ENCODE measurements at places on chromosomes 4 and X. TPM values are rescaled to one million over a fixed set of nuclear protein-coding genes. Genes with fewer than 3 reads are reported as not detected.

- DNase-seq: peak; percentile 85
- peaks cover 27% of the 10 kb centered on the region for H3K4me1 ChIP-seq
- no peaks in the 10 kb centered on the region for H3K27me3 ChIP-seq
- no peaks in the 10 kb centered on the region for H3K36me3 ChIP-seq
- H3K27ac ChIP-seq: peak overlapping the region; percentile 79
Observed at GRCh38 chr4:107862658-107863057, 37.9 kb downstream of the SGMS2 start.

DNA sequence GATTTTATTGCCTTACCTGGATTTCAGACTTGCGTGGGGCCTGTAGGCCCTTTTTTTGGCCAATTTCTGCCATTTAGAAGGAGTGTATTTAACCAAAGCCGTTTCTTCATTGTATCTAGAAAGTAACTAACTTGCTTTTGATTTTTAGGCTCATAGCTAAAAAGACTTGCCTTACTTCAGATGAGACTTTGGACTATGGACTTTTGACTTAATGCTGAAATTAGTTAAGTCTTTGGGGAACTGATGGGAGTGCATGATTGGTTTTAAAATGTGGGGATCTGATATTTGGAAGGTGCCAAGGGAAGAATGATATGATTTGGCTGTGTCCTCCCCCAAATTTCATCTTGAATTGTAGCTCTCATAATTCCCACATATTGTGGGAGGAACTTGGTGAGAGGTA is 7.7 kb upstream of the UGT2B10 start:
- no peaks in the 10 kb centered on the region for H3K36me3 ChIP-seq
- no peak overlapping the region for H3K27ac ChIP-seq
- H3K4me1 ChIP-seq: no peaks in the 10 kb centered on the region
- H3K4me3 ChIP-seq: no peak overlapping the region
- no peak for DNase-seq

DNA sequence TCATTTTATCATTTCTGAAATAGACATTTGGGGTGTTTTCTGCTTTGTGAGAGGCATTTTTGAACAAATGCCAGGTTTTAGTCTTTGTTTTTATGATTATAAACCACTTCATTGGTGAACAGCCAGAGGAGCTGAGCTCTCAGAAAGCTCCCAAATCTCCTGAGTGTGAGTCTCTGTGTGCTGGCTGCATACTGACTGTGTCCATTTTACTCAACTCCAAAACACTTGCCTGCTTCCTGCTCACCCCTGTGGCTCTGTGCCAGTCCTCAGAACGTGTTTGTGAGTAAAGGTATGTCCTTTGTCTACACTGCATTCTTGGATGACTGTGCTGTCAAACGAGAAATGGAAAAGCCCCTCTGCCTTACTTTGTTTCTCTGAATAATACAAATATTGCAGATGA is 5.4 kb upstream of the LRAT start:
- no peaks in the 10 kb centered on the region for H3K36me3 ChIP-seq
- peaks cover 1% of the 10 kb centered on the region for H3K4me1 ChIP-seq
- no peak overlapping the region for H3K4me3 ChIP-seq
- no peak for DNase-seq

GRCh38 chrX:11215191-11215921 is 77.9 kb upstream of the AMELX start:
- H3K27ac ChIP-seq: no peak overlapping the region
- H3K36me3 ChIP-seq: no peaks in the 10 kb centered on the region
- no peaks in the 10 kb centered on the region for H3K4me1 ChIP-seq
- H3K4me3 ChIP-seq: no peak overlapping the region
- DNase-seq: no peak

DNA sequence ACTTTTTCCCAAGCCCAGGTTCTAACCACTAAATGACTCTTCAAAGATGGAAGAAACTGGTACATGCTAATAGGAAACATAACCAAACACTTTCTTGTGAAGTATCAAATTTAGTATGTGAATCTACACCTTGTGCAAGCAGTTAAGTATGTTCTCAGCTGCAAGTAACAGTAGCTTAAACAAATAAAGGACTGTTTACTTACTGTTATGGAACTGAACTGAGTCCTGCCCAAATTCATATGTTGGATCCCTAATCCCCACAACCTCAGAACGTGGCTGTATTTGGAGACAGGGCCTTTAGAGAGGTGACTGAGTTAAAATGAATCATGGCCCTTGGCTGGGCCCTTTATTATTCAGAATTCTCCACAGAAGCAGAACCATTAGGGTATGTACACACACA is 178.7 kb downstream of the KDR start:
- H3K36me3 ChIP-seq: no peaks in the 10 kb centered on the region
- no peak overlapping the region for H3K4me3 ChIP-seq
- H3K27me3 ChIP-seq: no peaks in the 10 kb centered on the region
- no peak overlapping the region for H3K27ac ChIP-seq
- no peak for DNase-seq

- H3K4me3 ChIP-seq: no peak overlapping the region
- peaks cover 11% of the 10 kb centered on the region for H3K27me3 ChIP-seq
- H3K36me3 ChIP-seq: no peaks in the 10 kb centered on the region
- H3K4me1 ChIP-seq: peaks cover 7% of the 10 kb centered on the region
Observed at GRCh38 chr4:147078875-147079658, 133.4 kb upstream of the TTC29 start.

DNA sequence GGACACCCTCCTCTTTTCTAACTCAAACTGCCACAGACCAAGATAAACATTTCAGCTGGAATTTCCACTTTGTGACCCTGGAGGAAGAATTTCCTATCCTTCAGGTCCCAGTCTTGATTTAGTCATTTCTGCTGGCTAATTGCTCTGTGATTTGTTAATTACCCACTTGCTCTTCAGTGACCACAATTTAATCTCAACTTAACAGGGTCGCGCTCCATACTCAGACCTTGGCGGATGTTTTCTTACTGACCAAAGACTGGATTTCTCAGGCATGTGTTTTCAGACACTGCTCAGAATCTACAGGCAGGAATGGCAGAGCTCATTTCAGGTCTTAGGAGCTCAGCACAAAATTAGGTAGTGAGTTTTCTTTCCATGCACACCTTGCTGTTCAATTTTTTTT is 188.9 kb downstream of the ASMT start:
- H3K27ac ChIP-seq: no peak overlapping the region
- no peaks in the 10 kb centered on the region for H3K36me3 ChIP-seq
- DNase-seq: no peak
- H3K4me3 ChIP-seq: no peak overlapping the region
- H3K27me3 ChIP-seq: no peaks in the 10 kb centered on the region

DNA sequence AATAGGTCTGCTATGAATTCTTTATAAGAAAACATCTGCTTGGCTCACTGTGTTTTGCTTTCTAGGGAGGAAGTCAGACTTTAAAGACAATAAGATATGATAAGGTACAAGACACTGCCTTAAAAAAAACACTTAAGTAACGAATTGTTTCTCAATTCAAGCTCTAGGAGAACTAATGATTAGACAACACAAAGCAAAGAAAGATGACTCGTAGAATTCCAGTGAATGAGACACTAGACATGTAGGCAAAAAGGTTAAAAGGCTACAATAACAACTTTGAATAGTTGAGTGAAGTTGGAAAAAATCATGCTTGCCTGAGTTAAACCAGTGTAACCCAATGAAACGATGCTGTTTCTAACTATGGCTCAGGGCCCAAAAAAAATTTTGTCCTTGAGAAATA is 344.4 kb upstream of the ACTRT1 start:
- H3K27ac ChIP-seq: no peak overlapping the region
- H3K4me3 ChIP-seq: no peak overlapping the region
- H3K4me1 ChIP-seq: no peaks in the 10 kb centered on the region
- DNase-seq: peak; percentile 17

DNA sequence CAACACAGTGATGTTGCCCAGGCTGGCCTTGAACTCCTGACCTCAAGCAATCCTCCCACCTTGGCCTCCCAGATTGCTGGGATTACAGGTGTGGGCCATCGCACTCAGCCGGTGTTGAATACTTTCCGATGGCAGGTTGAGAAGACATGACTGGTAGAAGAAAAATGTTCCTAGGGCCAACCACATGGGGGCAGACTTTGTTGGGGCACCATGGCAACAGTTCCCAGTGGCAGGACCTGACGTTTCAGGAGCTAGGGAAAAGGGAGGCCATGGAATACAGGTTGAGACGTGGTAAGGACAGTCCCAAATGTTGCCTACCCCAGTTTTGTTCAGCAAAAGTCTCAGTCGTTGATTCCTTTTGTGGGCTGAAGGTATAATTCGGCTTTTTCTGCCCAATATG is 134.6 kb downstream of the ASMT start:
- no peaks in the 10 kb centered on the region for H3K27me3 ChIP-seq
- H3K27ac ChIP-seq: no peak overlapping the region
- H3K4me3 ChIP-seq: no peak overlapping the region
- no peak for DNase-seq
- H3K4me1 ChIP-seq: no peaks in the 10 kb centered on the region
- no peaks in the 10 kb centered on the region for H3K36me3 ChIP-seq

- H3K4me1 ChIP-seq: no peaks in the 10 kb centered on the region
- H3K27me3 ChIP-seq: no peaks in the 10 kb centered on the region
- H3K4me3 ChIP-seq: no peak overlapping the region
Observed at GRCh38 chr4:128228845-128229795, 58.5 kb downstream of the PGRMC2 start.

OTC gene
- total RNA-seq: not detected

CAMK2D gene
- total RNA-seq: 23.0 TPM

SPANXC gene
- total RNA-seq: not detected

PF4V1 gene
- not detected for total RNA-seq
